ENCODE measurements at places on chromosomes 11 and 22.

DNA sequence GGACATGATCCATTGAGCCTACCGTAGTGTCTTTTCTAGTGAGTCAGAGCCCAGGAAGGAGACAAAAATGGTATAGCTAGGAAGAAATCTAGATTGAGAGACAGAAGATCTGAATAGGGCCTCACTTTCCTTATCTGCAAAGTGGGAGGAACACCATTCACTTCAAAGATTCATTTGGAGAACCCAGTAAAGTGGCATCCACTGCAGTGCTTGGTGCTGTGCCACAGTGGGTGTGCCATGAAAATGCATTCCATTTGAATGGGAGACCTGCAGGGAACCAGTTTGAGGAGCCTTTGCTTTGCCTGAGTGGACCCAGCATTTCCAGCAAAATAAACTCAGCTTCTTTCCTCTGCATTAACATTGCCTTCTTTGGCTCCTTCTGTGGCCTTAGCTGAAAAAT, 470.5 kb upstream of the CADM1 start:
- DNase-seq, result no peak

DNA sequence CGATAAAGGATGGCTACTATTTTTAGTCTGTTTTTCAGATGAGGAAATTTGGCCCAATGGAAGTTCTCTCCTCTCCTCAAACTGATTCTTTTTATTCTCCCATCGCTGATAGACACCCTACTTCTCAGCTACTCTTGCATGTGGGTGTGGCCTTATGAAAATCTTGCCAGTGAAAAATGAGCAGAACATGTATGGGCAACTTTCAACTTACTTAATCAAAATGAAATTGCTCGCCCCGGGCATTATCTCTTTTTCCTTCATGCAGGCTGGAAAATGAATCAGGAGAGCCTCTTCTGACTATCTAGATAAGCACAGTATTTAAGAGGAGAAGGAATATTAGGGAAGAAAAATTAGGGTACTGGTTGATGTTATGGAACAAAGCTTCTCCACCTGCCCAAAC, 2354.7 kb upstream of the RAG2 start:
- DNase-seq, result no peak

- no peak for DNase-seq
Observed at GRCh38 chr11:2673871-2674471, 25.8 kb downstream of the KCNQ1OT1 start.

GRCh38 chr11:123195188-123196059, at the start of gene CLMP:
CLMP (minus strand) TSS chr11:123195248; CDS start chr11:123194940, 308 bp downstream.
- DNase-seq, result no peak

- DNase-seq, result no peak
Observed at GRCh38 chr11:73481626-73482025, 105.4 kb downstream of the RELT start.

DNA sequence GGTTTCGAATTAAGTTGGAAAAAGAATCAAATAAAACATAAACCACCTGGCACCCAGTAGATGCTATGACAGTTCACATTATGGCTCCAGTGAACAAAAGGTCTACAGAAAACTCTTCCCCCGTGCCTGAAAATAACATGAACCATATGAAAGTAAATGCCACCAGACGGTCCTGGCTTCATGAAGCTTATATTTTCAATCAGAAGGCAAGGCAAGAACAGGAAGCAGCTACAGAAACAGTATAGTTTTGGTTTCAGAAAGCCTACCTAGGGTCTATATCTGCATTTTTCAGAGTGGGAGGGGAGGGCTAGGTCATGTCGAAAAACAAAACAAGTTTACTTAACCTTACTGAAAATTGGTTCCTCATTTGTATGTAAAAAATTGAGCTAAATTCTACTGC, 9.8 kb downstream of the RAB30 start:
- peak; percentile 94 for DNase-seq

DNA sequence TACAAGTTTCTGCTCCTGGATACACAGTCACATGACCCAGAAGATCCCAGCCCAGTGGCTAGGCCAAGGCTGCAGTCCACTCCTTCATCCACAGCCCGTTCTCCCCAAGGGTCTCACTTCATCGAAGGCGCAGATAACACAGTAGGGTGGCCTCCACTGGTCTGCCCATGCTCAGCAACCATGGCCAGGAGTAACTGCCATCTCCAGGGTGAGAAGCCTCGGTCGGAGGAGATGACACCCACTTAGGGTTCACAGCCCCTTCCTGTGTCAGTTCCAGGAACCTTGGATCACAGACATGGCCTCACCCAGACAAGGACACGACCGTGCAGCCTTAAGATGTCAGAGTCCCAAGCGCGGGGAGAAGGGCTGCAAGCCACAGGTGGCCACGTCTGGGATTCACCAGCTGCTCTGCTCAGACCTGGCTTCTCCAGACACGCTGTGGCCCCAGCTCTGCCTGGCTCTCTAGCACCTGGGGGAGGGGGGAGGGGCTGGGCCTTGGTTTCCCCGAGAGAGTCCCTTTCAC, 2.6 kb downstream of the BET1L start:
- no peak for DNase-seq

GRCh38 chr22:19641254-19641982, 72.9 kb upstream of the SEPTIN5 start:
- peak; percentile 14 for DNase-seq

DNA sequence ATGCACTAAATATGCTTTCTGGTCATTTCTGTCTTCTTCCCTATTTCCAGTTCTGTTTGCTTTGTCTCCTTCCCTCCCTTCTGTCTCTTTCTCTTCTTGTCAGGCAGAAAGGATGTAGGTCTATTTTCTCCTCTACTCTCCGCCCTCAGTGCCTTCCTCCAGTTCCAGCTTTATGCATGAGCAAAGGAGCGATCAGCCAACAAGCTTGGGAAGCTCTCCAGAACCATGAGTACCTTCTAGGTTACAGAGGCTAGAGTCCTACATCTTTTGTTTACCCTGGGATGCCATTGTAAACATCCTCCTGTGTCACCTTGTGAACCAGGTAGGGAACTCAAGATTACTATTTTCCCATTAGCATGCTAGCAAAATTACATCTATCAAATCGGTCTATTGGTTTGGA, 7.9 kb upstream of the SPON1 start:
- no peak for DNase-seq

DNA sequence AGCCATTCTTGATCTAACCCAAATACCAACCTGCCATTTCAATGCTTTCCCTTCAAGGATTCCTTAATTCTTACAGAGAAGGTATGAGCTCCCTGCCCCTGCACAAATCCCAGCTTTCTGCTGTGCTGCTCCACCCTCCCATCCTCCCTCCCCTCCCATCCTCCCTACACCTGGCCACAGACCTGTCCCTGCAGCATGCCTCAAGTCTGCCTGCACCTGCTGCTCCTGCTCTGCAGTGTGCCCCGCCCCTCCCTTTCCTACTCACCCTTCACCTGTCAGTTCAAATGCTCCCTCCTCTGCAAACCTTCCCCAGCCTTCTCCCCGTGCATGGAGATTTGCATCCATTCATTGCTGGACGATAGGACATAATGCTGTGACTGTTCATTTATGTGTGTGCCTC, 139.9 kb upstream of the NARS2 start:
- DNase-seq, result no peak

DNA sequence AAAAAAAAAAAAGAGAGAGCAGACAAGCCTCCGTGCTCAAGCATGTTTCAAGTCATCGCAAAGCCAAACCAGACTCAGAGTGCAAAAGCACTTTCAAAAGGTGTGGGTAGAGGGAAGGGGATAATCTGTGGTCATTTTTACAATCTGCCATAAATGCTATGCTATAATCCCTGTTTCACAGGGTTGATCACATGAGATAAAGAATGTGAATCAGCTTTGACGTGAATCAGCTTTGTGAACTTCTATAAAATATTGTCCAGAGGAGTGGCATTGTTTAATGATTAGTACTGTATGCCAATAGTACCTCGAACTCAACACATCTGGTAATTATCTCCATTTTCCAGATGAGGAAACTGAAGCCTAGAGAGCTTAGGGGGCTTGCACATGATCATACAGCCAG, 20.0 kb upstream of the POLD3 start:
- DNase-seq, result no peak

DNA sequence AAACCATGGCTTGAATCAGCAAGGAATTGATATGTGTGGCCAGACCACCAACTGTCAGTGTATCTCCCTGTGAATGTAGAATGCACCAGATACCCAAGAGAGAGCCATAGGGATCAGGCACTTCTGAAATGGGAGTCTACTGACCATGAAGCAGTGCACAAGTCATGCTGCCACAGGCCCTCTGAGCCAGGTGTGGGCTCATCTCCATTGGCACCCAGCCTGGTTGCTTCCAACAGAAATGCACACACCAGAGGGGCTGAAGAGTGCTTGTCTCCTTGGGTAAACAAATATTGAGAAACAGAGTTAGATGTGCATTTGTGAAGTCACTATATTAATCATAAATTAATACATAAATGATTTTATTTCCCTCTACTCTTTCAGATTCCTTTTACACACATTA, 28.4 kb upstream of the PANX1 start:
- DNase-seq, result no peak

GRCh38 chr11:67699521-67699920, 25.1 kb upstream of the ALDH3B2 start:
- DNase-seq, result no peak

DNA sequence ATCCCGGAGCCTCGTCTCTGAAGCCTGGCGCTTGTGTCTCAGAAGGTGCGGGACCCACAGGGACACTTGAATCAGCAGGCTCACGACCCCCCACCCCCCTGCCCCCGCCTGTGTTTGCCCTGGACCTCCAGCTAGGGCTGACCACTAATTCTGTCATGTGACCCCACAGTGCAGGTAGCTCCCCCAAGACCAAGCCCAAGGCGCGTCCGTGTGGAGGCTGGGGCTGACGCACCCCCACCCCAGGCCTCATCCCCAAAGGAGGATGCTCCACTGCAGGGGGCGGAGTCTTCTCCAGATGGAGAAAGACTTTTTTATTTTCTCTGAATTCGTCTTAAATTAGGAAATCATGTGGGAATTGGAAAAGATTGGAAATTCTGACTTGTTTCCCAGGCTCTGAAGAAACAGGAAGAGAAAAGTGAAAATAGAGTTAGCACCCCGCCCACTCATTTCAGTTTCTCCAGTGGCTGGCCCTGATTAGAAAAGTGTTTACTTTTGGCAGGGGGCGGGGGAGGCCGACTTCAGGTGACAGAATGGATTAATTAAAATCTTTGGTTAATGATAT, 1.0 kb upstream of the RELA start:
- DNase-seq, result no peak

DNA sequence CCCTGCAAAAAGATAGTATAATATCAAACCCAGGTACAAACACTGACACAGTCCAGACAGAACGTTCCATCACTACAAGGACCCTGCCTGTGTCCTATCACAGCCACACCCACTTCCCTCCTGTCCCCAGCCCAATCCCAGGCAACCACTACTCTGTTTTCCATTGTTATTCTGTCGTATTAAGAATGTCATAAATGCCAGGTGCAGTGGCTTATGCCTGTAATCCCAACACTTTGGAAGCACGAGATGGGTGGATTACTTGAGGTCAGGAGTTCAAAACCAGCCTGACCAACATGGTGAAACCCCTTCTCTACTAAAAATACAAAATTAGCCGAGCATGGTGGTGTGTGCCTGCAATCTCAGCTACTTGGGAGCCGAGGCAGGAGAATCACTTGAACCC, 89.0 kb downstream of the TRMU start:
- no peak for DNase-seq

DNA sequence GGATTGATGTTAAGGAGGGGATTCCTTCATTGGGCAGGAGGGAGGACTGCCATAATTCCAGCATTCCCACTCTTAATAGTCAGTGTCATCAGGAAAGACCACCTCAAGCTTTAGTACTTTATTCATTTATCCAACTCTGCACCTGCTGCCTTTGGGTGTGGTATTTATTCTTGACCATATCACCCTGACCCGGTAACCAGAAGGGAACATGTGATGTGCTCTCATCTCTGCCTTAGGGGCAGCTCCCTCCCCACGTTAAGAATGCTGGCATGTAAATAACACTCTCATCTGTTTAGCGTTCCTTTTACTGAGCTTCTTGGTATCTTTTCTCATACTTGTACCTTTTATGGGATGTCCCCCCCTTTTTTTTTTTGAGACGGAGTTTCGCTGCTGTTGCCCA, 7.7 kb downstream of the CAT start:
- DNase-seq, result no peak

GRCh38 chr22:19514831-19515565, 9.2 kb downstream of the CLDN5 start:
- no peak for DNase-seq

- no peak for DNase-seq
Observed at GRCh38 chr11:77658213-77659013, 20.8 kb upstream of the CLNS1A start.

DNA sequence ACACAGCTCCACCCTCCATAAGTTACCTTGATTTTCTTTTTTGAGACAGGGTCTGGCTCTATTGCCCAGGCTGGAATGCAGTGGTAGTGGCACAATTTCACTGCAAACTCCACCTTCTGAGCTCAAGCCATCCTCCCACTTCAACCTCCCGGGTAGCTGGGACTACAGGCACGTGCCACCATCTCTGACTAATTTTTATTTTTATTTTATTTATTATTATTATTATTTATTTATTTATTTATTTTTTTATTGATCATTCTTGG, 9.6 kb downstream of the RPS3 start:
- DNase-seq, result no peak

- DNase-seq, result no peak
Observed at GRCh38 chr11:46055371-46055770, 65.9 kb downstream of the PHF21A start.

DNA sequence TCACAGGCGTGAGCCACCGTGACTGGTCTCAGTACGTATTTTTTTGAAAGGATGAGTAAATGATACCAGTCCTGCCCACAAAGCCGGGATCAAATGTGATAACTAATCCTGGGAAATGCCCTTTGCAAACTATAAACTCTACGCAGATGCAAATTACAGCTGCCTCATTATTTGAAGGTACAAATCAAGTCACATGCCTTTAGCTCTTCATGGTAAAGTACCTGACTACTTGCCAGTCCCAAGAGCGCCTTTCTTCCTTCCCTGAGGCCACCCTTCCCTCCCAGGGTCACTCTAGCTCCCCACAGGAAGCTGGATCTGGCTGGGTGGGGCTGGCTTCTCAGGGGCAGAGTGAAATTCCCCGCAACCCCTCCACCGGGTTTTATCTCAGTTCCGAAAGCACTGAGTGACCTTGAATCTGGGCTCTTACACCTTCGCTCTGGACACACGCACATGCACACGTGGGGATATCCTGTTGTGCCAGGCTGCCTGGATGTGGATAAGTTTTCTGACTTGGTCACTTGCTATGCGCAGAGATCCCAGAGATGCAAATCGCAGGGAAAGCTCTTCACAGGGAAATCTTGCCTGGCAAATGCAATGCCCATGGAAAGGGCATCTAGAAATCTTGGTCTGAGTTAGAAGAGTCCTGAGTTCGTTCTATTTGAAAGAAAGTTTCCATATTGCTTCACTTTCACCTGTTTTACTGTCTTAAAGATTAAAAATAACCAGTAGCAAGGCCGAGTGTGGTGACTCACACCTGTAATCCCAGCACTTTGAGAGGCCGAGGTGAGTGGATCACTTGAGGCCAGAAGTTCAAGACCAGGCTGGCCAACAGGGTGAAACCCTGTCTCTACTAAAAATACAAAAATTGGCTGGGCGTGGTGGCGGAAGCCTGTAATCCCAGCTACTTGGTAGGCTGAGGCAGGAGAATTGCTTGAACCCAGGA, 8.5 kb downstream of the A4GALT start:
- no peak for DNase-seq

All from MM.1S (cell line).